Breast epithelium (tissue), 4 donors: ENCODE measurements at places on chromosomes 7 and 10. TPM values are rescaled to one million over a fixed set of nuclear protein-coding genes. Genes with fewer than 3 reads are reported as not detected.
A peak's percentile ranks its signal among the peaks of the same experiment; 100 is the strongest.

Gene LBX1
- total RNA-seq = not detected

GRCh38 chr7:10802526-10802925 is 171.1 kb upstream of the PHF14 start:
- no peak for DNase-seq

Gene TAS2R39
- total RNA-seq = not detected

Gene CDC14C
- total RNA-seq = not detected

GRCh38 chr7:33039903-33040292 is 22.7 kb downstream of the NT5C3A start:
- DNase-seq = no peak

DNA sequence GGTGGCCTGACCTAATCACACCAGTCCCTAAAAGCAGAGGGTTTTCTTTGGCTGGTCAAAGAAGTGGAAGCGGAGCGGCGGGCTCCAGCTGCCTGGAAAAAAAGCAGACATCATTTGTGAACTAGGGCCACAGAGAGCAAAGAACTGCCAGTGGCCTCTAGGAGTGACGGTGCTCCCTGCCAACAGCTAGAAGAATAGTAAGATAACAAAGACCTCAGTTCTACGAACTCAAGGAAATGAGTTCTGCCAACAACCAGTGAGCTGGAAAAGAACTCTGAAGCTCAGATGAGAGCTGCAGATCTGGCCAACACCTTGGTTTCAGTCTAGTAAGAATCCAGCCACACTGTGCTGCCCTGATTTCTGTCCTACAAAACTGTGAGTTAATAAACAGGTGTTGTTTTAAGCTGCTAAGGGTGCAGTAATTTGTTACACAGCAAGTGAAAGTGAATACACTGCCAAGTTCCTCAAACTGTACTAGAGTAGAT is 178.0 kb downstream of the SRPK2 start:
- DNase-seq = no peak

GRCh38 chr7:105261689-105262088 is 127.0 kb downstream of the SRPK2 start:
- DNase-seq = no peak

GRCh38 chr7:67359900-67360299 is 363.3 kb downstream of the TYW1 start:
- no peak for DNase-seq

- DNase-seq = no peak
Observed at GRCh38 chr10:97830064-97830463, 19.6 kb upstream of the GOLGA7B start.

Gene GNG11
- 25.4 TPM for total RNA-seq

DNA sequence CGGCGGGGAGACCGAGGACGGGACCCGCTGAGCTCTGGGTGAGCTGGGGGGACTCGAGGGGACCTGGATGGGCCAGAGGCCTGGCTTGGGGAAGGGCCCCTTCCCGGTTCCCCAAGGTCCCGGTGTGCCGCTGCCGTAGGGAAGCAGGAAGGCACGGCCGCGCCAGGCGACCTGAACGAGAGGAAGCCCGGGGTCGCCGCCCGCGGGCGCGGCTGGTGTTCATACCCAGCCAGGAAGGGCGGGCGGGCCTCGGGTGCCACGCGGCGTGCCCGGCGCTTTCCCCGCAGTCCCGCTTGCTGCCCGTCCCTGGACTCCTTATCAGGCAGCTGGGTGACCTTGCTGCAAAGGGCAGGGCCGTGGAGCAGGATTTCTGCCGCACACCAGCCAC is 38.0 kb downstream of the ZNF777 start:
- DNase-seq = no peak

DNA sequence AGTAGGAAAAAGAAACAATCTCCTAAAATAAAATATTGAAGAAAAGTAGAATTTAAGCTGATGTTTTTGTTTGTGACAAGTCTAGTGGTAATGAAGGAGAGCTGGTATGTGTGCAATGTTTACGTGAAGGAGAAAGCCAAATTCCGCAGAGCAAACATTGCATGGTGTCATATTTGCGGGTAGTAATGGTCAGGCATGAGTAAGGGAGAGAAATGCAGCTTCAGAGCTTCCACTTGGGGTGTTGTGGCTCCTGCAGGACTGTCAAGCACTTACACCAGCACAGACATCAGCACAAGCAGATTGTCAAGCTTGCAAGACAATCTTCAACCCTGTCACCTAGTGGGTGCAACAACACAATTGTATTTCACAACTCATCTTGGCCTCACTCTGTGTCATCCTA is 136.5 kb upstream of the ETV1 start:
- DNase-seq = no peak

DNA sequence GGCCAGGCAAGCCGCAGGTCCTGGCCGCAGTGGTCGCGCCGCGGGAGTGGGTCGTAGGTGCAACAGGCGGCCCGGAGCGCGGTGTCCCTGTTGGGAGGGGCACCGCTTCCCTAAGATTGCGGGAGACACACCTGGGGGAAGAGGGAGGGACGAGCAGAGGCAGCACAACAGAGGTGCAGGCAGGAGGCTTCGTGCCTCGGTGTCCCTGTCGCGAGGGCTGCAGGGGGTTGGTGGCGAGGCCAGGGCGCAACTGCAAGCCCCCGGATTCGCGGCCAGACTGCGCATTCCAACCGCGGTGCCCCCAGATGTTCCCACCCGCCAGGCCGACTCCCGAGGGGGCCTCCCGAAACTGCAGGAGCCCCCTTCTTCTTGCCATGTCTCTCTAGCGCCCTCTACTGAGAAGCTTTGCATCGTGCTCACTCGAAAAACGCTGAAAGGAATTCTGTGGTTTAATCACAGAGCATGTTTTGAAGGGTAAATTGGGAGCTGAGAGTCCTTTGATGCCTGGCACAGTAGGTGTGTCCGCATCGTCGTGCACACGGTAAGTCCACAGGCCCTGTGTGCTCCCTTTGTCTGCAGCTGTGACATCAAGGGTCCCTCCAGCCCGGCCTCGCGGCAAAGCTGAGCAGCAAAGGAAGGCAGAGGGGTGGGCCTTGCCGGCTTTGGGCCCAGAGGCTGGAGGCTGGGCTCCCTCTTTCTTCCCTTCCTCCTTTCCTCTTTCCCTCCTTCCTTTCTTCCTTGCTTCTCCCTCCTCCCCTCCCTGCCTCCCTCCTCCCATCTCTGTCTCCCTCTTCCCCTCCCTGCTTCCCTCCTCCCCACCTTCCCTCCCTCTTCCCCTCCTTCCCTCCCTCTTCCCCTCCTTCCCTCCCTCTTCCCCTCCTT is 6.2 kb upstream of the MBL2 start:
- no peak for DNase-seq

Gene KCNIP2
- 90.4 TPM for total RNA-seq

- no peak for DNase-seq
Observed at GRCh38 chr7:89002981-89003956, 207.7 kb upstream of the TEX47 start.

- DNase-seq = no peak
Observed at GRCh38 chr7:154484943-154485342, 432.7 kb downstream of the DPP6 start.

GRCh38 chr7:156892821-156893706 is at the start of gene LMBR1:
LMBR1 (minus strand) TSS chr7:156893183; CDS start chr7:156892993, 190 bp downstream.
- peak; percentile 92 for DNase-seq

DNA sequence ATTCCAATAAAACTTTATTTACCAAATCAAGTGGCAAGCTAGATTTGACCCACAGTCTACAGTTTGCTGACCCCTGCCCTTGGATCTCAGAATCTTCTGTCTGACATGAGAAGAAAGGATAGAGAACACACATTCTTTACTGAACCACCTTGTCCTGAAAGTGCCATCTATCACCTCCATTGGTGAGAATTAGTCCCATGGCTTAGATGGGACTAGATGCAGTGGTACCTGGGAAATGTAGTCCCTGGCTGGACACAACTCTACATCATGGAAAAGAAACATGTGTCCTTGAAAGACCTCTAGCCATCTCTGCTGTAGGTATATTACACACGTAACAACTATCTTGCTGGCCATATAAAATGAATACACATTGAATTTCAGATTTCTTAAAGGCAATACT is 336.2 kb downstream of the LHFPL3 start:
- no peak for DNase-seq

Gene FRG2B
- total RNA-seq = not detected

GRCh38 chr10:130463876-130464364 is 327.7 kb downstream of the GLRX3 start:
- DNase-seq = peak; percentile 9

Gene ZNF467
- total RNA-seq = 5.0 TPM

DNA sequence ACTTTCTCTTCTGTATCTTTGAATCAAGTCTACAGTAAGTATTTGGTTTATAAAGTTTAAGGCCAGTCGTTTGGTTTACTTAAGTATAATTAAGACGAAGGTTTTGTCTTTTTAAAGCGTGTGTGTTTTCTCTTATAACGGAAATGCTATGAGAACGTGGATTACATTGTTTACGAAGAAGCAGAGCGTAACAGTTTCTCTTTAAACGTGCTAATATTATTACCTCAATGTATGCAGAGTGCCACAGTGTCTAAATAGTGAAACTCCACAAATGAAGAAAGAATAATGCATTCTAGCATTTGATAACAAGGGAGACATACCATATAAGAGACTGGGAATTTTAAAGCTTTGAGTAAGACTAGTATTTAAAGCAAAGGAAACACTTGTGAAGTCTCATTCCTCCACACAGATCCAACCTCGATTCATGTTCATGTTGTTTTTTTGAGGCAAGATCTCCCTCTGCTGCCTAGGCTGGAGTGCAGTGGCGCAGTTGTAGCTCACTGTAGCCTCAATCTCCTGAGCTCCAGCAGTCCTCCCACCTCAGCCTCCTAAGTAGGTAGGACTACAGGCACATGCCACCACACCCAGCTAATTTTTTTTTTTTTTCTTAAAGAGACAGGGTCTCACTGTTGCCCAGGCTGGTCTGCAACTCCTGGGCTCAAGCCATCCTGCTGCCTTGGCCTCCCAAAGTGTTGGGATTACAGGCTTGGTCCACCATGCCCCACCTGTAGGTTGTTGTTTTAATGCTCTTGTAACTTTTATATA is 75.1 kb downstream of the ANKRD61 start:
- no peak for DNase-seq

DNA sequence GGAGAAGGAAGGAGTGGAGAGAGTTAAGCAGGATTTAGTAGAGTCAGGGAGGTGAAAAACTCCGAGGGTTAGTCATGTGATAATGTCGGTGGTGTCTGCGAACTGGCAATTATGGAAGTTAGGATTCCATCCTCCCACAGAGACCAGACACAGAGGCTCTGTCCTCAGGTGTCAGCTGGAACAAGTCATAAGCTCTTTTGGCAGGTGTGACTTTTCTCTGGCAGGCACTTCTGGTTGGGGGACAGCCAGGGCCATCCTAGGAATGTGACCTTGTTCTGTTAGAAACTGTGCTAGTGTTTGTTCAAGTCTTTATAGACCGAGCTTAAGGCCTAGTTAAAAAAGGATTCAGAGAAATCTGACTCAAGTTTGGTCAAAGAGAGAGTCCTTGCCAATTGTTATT is 371.0 kb downstream of the DPP6 start:
- no peak for DNase-seq

Gene MAGI2
- total RNA-seq = 20.2 TPM

- DNase-seq = no peak
Observed at GRCh38 chr10:102962951-102963755, 45.1 kb downstream of the CNNM2 start.

Gene GBX1
- total RNA-seq = not detected

GRCh38 chr7:93218997-93219827 is 7.1 kb downstream of the HEPACAM2 start:
- DNase-seq = no peak

DNA sequence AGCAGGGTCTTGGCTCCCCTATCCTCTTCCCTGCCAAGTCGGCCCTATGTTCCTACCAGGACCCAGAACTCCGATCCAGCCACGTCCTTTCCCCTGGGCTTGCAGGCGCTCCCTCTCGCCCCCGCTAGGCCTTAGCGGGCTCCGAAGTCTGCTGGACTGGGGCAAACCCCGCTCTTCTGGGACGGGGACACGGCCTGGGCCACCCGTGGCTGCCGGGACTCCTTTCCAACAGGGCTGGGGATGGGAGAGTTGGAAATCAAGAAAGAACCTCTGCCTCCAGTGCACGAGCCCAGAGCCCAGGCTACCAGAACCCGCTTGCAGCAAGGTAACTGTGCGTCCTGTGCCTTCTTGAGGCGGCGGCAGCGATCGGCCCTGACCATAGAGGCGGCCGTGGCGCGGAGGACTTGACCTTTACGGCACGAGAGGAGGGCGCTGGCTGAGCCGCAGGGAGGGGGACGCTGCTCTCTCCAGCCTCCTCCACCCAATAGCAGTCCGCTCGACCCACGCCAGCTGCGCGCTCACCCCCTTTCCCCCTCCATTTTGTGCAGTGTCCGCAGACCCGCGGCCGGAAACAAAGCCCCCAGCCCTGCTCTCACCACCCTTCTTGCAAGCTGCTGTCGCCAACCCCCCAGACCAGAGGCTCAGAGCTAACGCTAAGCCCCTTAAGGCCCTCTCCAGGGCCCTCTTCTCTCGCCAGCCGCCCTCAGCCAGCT is 7.0 kb upstream of the HOXA11 start:
- DNase-seq = no peak

DNA sequence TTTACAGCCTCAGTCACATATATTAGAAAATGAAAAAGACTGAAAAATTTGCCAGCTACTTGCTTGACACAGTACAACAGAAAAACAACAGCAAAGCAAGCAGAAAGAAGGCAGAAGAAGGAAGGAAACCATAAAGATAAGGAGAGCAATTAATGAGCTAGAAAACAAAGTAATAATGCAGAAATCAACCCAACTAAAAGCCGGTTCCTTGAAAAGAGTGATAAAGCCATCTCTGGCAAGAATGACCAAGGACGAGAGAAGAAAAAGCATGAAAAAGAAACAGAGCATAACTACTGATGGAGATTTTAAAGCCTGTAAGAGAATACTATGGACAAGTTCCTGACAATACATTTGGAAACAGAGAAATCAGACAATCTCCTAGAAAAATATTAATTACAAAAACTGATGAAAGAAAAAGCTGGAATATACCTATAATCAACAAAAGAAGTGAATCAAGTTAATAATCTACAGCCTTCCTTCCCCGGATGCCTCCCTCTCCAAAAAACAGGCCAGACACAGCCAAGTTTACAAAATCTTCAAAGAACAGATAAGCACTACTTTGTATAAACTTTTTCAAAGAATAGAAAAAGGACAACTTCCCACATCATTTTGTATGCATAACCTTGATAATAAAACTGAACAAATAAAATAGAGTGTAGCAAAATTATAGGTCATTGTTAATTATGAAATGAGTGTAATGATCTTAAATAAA is 204.0 kb downstream of the BAMBI start:
- DNase-seq = no peak

GRCh38 chr7:36231406-36231805 is 78.4 kb downstream of the EEPD1 start:
- DNase-seq = no peak

DNA sequence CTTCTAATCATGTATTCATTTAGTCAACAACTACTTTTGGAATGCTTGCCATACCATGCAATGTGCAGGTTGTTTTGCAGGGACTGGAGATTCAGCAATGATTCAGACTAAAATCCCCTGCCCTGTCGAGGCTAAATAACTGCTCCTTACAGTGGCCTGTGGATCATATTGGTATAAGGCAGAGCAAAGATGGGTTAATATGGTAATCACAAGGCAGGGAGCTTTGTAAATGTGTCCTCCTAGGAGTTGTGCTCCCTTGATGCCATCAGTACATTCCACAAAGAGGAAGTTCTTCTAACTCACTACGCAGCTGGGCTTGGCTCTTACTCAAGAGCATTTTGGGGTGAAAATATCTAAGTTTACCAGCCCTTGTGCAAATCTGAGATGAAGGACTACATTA is 614 bp upstream of the IFIT2 start:
- DNase-seq = no peak

GRCh38 chr10:127278001-127278400 is 81.6 kb upstream of the INSYN2A start:
- DNase-seq = no peak
